ENCODE measurements at places on chromosomes 11 and 22.

GRCh38 chr22:39522567-39523300, 2.4 kb downstream of the ATF4 start:
- no peak for DNase-seq

DNA sequence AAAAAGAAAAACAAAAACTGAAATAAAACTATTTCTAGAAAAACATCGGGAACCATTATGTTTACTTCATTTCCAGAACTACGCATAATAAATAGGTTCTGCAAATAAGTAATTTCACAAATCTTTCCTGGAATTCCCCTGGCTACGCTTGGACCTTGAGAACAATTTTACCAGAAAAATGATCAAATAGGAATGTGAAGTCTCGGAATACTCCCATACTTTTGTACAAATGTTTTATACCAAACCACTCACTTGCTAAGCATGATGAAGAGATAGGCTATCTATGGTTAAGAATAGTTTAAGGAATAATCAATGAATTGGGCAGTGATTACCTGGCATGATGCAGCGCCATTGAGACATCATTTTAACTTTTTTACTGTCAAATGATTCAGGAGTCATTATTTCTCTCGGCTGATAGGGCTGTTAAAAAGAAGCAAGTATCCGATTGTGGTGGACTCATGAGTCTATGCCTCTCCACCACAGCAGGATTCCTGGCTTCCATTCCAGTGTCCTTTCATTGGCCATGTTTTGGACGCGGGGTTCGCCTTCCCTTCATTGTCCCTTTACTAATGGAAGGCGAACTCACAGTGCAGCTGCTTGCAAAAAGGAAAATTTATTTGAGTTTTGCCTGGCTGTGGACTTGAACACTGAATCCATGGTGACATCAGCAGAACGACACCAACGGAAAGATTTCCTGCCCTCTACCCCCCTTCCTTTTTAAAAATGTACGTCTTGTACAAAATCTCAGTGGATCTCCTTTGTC, 39.9 kb upstream of the BLID start:
- no peak for DNase-seq

- no peak for DNase-seq
Measured at GRCh38 chr11:93155738-93156137, 42.1 kb downstream of the SLC36A4 start.

DNA sequence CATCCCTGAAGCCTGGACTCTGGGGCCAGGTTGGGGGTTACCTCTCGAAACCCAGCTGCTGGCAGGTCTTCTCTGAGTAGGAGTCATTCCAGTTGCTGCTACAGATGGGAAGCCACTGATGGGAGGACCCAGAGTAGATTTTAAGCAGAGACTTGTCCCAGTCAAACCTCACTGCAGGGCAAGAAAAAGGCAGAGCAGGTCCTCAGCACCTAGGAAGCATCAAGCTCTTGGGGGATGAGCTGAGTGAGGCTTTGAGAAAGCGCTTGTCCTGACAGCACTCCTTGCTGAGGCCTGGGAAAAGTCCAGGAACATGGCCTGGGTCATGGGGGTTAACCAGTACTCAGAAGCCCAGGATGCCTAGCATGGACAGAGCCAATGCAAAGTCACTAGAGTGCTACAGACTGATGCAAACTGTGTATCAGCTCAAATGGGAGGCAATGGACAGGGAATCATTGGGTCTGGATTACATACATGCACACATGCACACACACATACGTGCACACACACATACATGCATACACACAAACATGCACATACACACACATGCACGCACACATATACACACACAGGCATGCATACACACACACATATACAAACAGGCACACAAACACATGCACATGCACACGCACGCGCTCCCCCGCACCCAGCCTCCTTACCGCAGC, 15.3 kb downstream of the TMPRSS13 start:
- no peak for DNase-seq
